OCI-M1 (cell line): ENCODE measurements at places on chromosomes 3 and 15.

- peak; percentile 16 for DNase-seq
Measured at GRCh38 chr3:170426240-170426797, 7.7 kb downstream of the CLDN11 start.

DNA sequence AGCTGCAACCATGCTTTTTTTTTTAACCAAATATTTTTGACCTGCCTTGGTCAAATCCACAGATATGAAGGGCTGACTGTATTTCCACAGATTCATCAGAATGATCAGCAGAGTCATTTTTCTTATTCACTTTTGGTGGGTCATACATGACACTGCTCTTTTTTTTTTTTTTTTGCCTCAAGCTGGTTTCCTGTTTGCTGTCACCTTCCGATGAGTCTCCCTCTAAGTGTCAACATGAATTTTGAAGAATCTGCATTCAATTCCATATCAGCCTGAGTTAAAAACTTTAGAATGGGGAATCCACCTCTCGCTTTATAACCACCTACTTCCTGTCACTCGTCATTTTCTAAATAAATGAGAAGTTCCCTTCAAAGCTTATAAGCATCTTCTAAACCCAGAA is 2.2 kb upstream of the SLC12A8 start:
- peak; percentile 52 for DNase-seq

DNA sequence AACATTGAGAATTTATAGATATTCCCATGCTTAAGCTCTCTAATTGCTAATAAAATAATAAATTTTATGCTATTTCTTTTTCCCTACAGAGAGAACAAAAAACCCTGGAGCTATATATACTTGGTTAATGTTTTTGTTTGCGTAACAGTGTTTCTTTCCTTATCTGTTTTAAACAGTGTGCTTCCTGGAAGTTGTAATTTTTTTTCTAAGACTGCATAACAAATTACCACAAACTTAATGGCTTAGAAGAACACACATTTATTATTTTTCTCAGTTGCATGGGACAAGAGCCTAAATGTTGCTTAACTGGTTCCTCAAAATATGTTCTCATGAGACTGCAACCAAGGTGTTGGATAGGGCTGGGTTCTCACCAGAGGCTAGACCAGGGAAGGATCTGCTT is 49.7 kb upstream of the DPH6 start:
- no peak for DNase-seq

DNA sequence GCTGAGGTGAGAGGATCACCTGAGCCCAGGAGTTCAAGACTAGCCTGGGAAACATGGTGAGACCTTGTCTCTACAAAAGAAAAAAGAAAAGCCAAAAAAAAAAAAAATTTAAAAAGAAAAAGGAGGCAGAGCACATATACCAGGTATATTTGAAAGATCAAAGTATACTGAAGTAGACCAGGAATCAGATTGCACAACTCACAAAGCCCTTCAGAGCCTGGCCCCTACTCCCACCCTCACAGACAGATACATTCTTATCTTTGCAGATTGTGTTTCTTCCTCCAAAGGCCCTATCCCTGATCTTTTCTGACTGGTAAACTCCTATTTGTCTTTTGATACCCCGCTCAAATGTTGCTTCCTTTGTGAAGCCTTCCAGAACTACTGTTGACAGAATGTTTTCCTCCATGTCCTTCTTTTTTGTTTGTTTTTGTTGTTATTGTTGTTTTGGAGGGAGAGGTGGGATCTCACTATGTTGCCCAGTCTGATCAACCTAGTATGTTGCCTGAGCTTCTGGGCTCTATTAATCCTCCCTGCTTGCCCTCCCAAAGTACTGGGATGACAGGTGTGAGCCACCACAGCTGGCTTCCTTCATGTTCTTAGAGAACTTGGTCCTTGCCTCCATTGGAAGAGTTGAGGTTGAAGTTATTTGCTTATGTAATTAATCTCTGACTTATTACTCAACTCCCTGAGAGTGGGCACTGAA is 9.8 kb upstream of the ITGB5 start:
- no peak for DNase-seq

- DNase-seq: peak; percentile 44
Measured at GRCh38 chr15:71386448-71387236, 271.4 kb downstream of the THSD4 start.

DNA sequence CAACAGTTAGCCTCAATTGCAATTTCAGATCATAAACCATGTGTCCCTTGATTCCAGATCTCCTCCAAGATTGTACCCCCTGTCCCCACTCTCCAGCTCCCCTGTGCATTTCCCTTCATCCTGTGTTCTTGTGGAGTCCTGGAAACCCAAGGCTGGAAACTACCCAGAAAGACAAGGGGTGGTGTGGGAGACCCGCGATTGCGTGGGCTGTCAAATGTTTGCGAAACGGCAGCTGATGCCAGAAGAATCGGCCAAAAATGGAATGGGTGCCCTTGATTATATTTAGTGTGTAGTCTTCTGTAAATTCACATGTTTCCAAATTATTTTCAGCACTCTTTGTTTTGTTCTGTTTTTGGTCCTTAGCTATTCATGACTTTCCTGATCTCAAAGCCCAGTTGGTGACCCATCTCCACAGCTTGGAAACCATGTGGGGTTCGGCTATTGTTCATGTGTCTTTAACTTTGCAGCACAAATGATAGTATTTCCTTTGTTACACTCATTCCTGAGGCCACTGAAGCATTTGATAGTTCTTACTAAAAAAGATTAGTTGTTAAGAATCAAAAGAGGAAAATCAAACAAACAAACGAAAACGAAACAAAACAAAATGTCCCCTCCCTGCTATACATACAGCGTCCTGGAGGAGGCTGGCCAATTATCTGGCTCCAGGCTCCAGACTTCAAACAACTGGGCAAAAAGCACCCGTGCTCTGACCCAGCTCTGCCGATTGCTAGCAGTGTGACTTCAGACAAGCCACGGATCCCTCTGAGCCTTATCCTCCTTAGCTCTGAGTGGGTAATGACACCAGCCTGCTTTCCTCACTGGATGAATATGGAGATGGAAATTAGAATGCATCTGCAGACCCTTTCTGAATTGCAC is 120.9 kb downstream of the CACNA2D3 start:
- DNase-seq: peak; percentile 63

DNA sequence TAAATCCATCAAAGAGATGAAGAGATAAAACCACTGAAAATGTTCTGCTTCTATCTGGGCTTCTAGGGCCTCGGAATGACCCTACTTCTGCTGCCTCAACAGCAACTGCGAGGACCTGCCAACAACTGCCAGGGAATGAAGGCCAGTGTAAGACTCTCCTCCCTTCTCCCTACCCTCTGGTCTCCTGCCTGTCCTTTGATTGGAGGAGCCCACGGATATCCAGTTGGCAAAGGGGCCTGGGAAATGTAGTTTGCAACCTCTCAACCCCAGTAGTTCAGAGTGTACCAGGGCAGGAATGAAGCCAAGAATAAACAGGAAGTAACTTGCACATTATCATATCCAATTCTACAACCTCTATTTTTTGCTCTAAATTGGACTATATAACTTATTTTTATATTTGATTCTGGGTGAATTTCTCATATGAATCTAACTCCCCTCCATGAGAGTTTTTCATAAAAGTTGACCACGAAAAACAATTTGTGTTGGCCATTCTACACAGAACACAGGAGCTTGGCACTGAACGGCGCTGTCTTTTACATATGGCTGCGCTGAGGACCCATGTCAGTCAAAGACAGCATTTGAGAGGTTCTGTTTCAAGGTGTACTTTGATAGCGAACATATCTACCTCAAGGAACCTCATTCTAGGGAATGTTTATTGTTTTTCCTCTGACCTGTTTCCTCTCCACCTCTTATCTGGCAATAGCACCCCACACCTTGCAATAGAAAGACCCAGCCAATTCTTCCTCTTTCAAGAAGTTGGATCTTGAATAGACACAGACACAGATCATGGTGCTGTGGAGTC is 91.1 kb upstream of the RNF7 start:
- peak; percentile 95 for DNase-seq

- peak; percentile 51 for DNase-seq
Measured at GRCh38 chr3:158532099-158532734, 38.8 kb upstream of the MLF1 start.

DNA sequence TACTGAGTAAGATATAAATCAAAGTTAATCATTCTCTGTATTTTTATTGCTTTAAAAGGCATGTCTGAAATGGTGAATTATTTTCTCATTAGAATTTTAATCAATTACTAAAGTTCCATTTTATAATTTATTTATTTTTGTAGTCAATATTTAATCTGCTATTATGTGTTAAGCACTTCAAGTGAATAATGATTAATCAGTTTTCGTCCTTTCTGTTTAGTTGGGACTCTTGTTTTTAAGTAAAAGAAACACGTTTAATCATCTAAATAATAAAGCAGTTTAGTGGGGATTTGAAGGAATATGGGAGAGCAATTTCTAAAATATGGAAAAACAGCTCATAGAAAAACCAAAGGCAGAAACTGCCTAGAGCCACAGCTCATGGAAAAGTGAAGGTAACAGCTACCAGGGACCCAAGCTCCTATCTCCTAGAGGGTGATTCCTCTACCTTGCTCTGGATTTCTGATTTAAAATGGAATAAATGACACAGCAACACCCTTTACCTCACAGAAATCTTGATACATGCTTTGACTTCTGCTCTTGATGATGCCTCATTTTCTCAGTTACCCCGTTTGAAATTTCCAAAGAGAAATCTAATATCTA is 28.0 kb upstream of the SUCNR1 start:
- DNase-seq: no peak

GRCh38 chr15:51134416-51135199 is 39.9 kb upstream of the TNFAIP8L3 start:
- DNase-seq: no peak

- DNase-seq: no peak
Measured at GRCh38 chr3:98172621-98173020, 6.1 kb downstream of the OR5H15 start.

- DNase-seq: no peak
Measured at GRCh38 chr15:63480441-63480821, 24.0 kb upstream of the USP3 start.

DNA sequence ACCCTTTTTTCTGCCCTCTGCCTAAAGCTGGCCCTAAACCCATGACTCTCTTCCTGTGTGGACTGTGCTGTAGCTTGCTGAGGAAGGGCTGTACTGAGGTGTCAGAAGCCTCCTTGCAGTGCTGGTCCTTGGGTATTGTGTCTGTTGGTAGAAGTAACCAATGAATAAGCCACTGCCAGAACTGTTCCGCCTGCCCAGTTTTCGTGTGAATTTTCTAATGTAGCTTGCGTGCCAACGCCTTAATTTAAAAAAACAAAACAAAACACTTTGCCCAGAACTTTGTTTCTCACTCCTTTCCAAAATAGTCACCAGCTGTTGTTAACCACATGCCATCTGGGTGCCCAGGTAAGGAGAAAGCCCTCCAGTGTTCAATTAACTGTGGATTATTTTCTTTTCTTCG is 101.9 kb downstream of the KLHL25 start:
- no peak for DNase-seq

DNA sequence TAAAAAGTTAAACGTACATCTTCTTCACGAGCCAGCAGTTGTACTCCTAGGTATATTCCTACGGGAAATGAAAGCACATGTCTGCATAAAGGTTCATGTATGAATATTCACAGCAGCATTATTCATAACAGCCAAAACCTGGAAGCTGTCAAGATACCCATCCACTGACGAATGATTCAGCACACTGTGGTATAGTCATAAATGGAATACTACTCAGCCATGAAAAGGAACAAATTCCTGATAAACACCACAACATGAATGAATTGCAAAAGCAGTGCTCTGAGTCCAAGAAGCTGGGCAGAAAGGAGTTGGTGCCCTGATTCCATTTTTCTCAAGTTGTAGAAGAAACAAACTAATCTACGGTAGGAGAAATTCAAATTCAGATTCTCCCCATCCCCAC is 3.9 kb downstream of the TMEM43 start:
- DNase-seq: no peak

DNA sequence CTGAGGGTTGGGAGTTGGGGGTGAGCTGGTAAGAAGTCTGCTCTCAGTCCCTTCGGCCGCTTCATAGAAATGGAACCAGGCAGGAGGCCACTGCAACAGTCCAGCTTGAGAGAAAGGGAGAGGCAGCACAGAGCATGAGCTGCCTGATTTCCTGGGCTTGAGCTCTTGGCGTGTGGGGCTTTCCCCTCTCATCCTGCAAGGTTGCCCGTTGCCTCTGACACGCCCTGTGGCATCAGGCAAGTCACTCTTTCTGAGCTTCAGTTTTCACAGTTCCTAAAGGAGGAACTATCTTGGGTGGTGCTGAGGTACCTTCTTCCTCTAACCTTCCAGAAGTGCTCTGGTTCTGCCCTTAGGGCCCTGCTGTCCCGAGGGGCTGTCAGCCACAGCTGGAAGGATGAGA is 4.9 kb downstream of the MESP2 start:
- DNase-seq: peak; percentile 3

DNA sequence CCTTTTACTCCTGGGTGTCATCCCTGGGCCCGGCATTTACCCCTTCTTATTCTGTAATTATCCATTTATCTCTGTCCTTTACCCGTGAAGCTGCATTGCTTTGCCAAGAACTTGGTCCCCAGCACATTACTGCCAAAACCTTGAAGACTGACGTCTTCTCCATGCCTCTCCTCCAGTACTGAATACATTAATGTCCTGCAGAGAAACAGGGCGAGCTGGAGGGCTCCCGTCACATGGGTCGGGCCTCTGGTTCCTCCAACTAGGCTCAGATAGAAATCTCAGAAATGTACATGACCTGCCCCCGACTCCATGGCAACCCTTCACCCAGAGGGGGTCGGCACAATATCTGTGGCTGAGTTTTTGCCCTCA is 445 bp downstream of the EFCAB12 start:
- DNase-seq: no peak

GRCh38 chr3:176842914-176843313 is 354.4 kb downstream of the TBL1XR1 start:
- DNase-seq: no peak

- no peak for DNase-seq
Measured at GRCh38 chr3:128480278-128480677, 12.7 kb downstream of the GATA2 start.

GRCh38 chr3:163916596-163917560 is 1161.4 kb downstream of the SI start:
- peak; percentile 20 for DNase-seq

- no peak for DNase-seq
Measured at GRCh38 chr3:107465064-107465631, 57.6 kb upstream of the BBX start.

GRCh38 chr3:156795890-156796481 is 30.2 kb upstream of the LEKR1 start:
- DNase-seq: peak; percentile 63

DNA sequence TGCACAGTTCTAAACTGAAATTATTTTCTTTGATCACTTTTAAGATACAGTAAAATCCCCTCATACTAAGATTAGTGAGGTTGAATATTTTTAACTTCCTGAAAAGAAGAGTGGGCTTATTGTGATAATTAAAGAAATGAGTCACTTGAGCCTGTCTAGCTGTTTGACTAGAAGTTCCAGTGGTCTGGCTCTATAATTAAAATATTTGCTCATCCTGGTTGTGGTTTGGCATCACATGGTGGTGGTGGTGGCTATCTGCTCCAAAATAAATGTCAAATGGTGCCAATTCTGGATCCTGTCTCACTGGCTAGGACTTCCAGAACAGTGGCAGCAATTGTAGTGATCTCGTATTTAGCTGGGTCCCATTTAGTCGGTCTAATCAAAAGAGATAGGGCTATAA is 8.6 kb upstream of the TEX9 start:
- DNase-seq: peak; percentile 77
